K562 (cell line): ENCODE measurements at places on chromosomes 4 and X.

DNA sequence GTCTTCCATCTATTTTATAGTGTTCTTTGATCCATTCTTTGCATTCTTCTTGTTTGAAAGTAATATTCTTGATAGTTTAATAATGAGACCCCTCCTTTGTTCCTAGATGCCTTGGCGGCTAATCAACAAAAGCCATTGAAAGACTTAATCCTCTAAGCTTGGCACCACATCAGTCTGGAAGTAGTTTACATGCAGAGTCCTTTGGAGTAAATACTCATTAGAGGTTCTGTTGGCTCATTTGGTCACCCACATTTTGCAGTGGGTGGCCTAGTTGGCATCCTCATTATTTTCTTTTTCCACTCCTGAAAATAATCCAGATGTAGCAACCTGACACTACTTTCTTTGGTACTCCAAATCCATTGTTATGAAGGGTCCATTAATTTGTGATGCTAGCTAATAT lies 64.5 kb downstream of the DKK2 start:
- H3K27me3 ChIP-seq, result no peaks in the 10 kb centered on the region
- no peak for DNase-seq
- no peak overlapping the region for H3K27ac ChIP-seq
- no peak overlapping the region for H3K4me3 ChIP-seq

GRCh38 chr4:77093401-77093800 lies 17.6 kb upstream of the CCNI start:
- H3K4me3 ChIP-seq, result no peak overlapping the region
- no peak overlapping the region; the same call in 2 of the 3 replicates for H3K27ac ChIP-seq
- no peak for DNase-seq

GRCh38 chrX:47200385-47201150 lies 6.9 kb downstream of the UBA1 start:
- H3K36me3 ChIP-seq, result peaks cover 97% of the 10 kb centered on the region; the same call in 2 of the 3 replicates
- H3K27me3 ChIP-seq, result no peaks in the 10 kb centered on the region
- no peak for DNase-seq
- H3K4me3 ChIP-seq, result no peak overlapping the region

GRCh38 chr4:158134222-158134621 lies 38.6 kb downstream of the GASK1B start:
- no peaks in the 10 kb centered on the region for H3K27me3 ChIP-seq
- no peak overlapping the region for H3K27ac ChIP-seq
- DNase-seq, result no peak
- no peak overlapping the region for H3K4me3 ChIP-seq
- no peaks in the 10 kb centered on the region for H3K4me1 ChIP-seq

DNA sequence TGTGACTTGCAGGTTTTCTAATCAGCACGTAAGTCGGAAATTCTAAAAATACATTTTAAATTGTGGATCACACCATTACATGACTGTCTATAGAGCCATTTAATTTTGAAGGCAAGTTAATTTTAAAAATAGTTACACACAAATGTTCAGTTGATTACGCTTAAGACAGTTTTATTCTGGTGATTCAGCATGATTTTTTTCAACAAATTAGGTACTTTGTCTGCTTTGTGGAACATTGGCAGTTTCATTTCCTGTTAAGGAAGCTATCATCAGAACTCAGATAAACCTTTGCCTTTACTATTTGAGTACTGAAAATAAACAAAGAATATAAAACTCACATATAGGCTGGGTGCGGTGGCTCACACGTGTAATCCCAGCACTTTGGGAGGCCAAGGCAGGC lies 19.5 kb downstream of the SAT1 start:
- H3K4me1 ChIP-seq, result no peaks in the 10 kb centered on the region; the same call in 1 of the 2 replicates
- no peak for DNase-seq
- H3K36me3 ChIP-seq, result no peaks in the 10 kb centered on the region
- H3K4me3 ChIP-seq, result no peak overlapping the region
- no peaks in the 10 kb centered on the region for H3K27me3 ChIP-seq
